ENCODE measurements at places on chromosomes 7 and 10.

- DNase-seq, result no peak
These were observed 232.2 kb downstream of the TCERG1L start for GRCh38 chr10:131079314-131079713.

- DNase-seq, result no peak
These were observed 420.5 kb upstream of the CNTNAP2 start for GRCh38 chr7:145696071-145696470.

DNA sequence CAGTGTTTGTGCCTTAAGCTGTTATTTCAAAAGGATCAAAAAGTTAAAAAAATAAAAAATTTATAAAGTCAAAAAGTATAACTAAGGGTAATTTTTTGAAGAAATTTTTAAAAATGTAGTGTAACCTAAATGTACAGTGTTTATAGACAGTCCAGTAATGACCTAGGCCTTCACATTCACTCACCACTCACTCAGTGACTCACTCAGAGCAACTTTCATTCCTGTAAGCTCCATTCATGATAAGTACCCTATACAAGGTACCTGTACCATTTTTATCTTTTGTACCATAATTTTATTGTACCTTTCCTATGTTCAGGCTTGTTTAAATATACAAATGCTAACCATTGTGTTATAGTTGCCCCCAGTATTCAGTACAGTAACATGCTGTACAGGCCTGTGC lies 21.5 kb downstream of the DNAJC9 start:
- DNase-seq, result no peak

DNA sequence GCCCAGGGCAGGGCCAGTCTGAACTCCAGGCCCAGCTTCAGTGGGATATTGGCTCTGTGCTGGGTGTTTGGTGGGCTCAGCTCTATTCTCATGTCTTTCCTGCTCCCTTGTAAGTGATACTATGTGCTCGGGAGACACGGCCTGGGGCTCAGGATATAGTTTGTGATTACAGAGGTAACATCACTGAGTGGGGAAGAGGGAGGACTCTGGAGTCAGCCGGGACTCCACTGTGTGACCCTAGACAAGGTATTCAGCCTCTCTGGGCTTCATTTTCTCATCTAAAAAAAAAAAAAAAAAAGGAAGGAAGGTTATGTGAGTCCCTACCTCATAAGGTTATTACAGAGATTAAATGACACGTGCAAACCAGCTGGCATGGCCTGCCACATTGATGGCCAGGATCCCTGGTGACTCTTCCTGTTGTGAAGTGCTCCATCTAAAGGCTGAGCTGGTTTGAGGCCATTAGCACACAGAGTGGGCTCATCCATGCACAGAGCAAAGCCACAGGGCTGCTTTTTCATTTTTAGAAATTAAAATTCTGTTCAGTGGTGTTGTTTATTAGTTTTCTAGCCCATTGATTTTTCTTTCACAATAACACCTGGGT lies 15.7 kb downstream of the SLC13A4 start:
- no peak for DNase-seq

DNA sequence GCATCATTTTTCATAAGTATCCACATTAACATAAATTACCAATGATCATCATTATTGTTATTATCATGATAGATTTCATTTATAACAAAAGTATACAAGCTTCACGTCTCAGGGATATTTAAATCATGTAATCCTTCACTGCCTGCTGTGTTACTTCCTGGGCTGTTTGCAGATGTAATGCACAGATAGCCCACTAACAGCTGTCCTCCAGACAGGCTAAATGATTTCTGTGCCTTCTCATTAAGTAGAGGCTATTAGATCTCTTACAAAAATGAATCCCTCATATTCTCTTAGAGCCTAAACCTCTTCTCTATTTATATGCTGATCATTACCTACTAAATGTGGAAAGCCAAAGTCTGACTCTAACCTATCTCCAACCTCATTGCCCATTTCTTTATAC lies 9.3 kb downstream of the PCLO start:
- DNase-seq, result no peak

GRCh38 chr10:130236711-130237110 lies 100.5 kb downstream of the GLRX3 start:
- no peak for DNase-seq

GRCh38 chr10:12943425-12943824 lies 58.1 kb downstream of the CCDC3 start:
- DNase-seq, result no peak

GRCh38 chr7:25996006-25996408 lies 156.0 kb upstream of the NFE2L3 start:
- no peak for DNase-seq

GRCh38 chr10:13404791-13405190 lies 56.7 kb upstream of the SEPHS1 start:
- no peak for DNase-seq

- DNase-seq, result no peak
These were observed 299.2 kb downstream of the EXOC4 start for GRCh38 chr7:133552079-133552478.

GRCh38 chr10:117926491-117926890 lies 120.2 kb downstream of the RAB11FIP2 start:
- DNase-seq, result no peak

DNA sequence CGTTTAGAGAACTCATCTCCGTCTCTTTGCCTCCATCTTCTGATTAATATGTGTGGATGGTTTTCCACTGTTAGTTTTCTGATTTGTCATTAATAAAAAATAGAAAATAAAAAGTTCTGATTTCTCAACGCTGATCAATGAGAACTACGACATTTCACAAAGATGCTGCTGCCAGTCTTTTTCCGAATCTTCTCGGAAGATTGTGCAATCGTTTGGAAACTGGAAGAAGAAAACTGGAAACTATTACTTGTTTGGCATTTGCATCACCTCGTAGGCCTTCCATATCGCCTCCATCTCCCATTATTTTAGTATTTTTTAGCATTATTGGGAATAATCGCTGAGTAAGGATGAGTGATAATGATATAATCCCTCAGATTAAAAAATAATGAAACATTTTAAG lies 123.2 kb upstream of the KLF6 start:
- no peak for DNase-seq
